Muscle of back (tissue), 13 donors: ENCODE measurements at places on chromosomes 13 and 19.
A peak's percentile ranks its signal among the peaks of the same experiment; 100 is the strongest.

DNA sequence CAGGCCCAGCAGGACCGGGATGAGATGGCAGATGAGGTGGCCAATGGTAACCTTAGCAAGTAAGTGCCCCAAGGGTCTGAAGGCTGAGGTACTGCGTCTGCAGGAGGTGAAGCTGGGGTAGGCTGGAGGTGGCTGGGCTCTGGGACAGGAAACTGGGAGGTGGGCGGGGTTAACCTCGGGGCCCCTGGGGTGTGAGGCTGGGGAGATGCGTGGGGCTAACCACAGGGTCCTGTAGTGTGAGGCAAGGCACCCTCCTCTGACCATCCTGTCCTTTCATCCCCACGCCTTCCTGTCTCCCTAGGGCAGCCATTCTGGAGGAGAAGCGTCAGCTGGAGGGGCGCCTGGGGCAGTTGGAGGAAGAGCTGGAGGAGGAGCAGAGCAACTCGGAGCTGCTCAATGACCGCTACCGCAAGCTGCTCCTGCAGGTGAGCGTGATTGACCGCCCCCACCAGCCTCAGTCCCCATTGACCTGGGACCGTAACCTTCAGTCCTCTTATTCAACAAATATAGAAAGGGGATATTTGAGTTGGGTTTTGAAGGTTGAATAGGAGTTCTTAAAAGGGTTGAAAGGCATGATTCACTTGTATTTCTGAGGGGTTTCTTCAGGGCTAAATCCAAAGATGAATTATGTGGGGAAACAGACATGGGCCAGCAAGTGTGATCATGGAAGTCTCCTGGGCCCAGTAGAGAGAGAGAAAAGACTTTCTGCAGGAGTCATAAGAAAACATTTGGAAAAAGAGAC lies 35.7 kb downstream of the KCNC3 start:
- DNase-seq, result no peak

GRCh38 chr19:41793414-41793727 lies 3.0 kb upstream of the CEACAM3 start:
- no peak for DNase-seq

DNA sequence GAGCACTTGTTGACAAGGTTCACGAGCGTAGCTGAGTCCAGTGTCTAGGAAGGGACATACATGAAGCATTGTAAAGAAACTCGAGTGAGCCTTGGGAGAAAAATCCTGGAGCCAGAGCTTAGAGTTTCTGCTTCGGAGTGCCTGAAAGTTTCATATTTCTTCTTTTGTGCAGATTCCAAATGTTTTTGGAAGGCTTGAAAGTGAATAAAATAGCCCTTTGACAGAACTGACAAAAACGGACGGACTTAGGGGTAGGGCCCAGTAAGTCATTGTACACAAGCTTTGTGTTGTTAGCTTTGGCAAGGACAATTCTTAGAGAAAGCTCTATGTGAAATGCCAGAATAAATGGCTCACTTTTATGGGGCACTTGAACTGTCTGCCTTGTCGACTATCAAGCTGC lies 2.8 kb downstream of the RNF113B start:
- no peak for DNase-seq

GRCh38 chr19:34618410-34618809 lies 58.5 kb downstream of the SCGB2B2 start:
- no peak for DNase-seq

DNA sequence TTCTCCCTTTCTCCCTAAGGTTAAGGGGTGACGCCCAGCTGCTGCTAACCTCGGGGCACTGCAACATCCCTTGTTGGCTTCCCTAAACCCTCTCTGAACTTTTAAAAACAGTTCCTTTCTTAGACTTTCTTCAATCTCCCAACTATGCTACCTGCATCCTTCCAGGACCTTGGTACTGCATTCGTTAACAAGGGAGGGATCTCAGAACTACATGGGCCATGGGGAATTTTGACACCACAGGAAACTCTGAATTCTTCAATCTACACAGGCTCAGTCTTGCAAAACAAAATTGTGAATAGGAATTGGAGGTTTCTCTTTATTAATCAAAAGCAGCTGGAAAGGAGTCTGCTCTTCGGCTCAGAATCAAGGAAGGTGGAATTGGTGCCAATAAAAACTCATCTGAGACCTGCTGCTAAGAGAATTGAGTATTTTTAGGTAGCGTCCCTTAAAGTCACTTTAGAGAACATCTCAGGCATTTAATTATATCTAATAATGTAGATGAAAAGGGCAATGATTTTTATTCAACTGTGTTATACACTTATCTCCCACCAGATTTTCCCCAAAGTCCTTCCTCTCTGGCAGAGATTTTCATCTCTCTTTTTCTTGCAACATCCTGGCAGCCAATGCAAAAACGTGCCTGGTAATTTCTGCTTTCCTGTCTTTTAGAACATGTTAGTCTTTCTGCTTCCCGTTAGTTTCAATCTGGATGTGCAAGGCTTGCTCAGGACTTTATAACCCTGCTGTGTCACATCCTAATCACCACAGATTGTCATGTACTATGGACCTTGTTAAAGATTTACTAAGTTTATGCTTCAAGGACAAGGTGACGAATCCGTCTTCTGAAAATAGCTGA lies 69.1 kb upstream of the SLC15A1 start:
- peak; percentile 66 for DNase-seq

GRCh38 chr19:38739440-38740256 lies 4.6 kb downstream of the CAPN12 start:
- no peak for DNase-seq

- no peak for DNase-seq
These were observed 136.9 kb downstream of the USP12 start for GRCh38 chr13:27034678-27035111.

GRCh38 chr19:56111601-56112312 lies 9.3 kb downstream of the ZNF787 start:
- DNase-seq, result no peak

DNA sequence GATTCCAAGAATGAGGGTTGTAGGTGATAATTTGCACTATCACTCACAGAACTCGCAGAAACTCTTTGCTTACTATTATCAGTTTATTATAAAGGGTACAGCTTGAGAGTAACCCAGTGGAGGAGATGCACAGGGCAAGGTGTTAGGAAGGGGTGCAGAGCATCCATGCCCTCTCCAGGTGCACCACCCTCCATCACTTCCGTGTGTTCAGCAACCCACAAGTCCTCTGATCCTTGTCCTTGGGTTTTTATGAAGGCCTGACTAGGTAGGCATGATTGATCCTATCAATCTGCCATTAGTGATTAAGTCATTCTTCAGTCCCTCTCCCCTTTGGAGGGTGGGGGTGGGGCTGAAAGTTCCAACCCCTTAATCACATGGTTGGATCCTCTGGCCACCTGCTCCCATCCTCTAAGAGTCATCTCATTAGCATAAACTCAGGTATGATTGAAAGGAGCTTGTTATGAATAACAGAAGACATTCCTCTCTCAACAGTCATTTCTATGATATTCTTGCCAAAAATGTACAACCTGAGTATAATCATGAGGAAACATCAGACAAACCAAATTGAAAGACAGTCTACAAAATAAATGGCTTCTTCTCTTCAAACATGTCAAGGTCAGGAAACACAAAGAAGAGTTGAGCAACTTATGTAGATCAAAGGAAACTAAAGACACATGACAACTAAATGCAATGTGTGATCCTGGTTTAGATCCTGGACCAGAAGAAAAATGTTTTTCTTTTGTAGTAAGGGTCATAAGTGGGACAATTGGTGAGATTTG lies 225.4 kb downstream of the PCCA start:
- no peak for DNase-seq

- no peak for DNase-seq
These were observed 5.5 kb downstream of the TPRX1 start for GRCh38 chr19:47798904-47799266.

DNA sequence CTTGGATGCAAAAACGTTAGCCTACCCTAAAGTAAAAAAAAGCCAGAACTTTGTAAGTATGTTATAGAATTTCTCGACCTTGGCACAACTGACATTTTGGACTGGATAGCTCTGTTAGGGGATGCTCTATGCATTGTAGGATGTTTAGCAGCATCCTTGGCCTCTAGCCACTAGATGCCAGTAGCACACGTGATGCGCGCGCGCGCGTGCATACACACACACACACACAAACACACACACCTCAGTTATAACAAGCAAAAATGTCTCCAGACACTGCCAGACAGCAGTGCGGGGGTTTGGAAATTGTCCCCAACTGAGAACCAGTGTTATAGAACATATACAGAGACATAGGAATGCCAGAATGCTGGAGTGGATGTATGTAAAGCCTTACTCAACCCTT lies 17.2 kb downstream of the ZNF226 start:
- DNase-seq, result no peak

DNA sequence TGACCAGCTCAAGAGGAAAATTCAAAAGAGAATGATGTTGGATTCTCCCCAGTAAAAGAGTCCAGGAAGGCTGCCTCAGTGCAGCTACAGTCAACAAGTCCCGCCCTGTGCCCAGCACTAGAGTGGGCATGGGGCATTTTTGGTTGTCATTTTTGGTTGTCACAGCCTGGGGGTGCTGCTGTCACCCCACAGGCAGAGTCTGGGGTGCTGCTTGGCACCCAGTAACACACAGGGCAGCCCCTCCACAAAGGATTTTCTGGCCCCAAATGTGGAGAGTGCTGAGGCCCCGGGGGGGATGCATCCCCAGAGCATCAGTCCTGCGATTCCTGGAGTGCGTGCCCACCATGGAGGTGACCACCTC lies 28.2 kb upstream of the TMEM255B start:
- no peak for DNase-seq

GRCh38 chr19:30293051-30293785 lies 79.0 kb upstream of the ZNF536 start:
- DNase-seq, result no peak

DNA sequence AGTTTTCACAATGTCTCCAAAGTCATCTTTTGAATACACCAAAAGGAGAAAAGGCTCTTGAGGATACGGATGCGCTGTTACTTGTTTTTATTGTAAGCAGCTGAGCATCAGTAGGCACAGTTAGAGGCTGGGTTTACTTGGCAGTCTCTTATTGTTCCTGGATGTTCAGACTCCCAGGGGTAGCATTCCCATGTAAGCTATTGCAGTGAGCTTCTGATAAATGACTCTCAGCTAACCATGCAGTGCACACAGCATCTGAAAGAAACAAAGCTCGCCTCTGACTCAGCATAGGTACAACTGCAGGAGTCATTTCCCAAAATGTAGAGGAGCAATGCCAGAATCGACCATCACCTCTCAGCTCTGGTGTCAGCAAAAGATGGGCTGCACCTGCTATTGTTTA lies 84.8 kb downstream of the DCT start:
- no peak for DNase-seq

DNA sequence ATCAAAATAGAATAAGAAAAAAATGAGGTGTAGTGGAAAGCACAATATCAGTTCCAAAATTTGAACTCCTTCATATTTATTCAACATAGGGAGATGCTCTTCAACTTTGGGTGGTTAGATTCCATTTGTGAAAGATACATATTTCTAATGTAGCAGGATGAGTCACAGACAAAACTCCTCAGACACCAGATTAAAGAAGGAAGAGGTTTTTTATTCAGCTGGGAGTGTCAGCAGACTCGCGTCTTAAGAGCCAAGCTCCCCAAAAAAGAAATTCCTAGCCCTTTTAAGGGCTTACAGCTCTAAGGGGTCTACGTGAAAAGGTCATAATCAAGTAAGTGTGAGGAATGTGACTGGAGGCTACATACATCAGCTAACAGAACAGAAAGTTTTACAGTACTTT lies 6.8 kb upstream of the ZNF765 start:
- DNase-seq, result no peak

DNA sequence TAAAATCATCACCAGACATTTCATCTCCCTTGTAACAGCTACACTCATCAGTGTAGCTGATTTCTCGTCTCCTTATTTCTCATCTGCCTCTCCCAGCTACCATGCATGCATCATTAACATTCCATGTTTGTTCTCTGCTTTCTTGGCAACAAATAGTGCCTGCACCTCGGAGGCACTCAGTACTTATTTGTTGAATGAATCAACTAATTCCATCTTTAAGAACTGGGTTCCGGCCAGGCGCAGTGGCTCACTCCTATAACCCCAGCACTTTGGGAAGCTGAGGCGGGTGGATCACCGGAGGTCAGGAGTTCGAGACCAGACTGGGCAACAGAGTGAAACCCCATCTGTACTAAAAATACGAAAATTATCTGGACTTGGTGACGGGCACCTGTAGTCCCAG lies 63.9 kb upstream of the GTF3A start:
- no peak for DNase-seq

- no peak for DNase-seq
These were observed 266.7 kb downstream of the SPRY2 start for GRCh38 chr13:80074143-80074752.

DNA sequence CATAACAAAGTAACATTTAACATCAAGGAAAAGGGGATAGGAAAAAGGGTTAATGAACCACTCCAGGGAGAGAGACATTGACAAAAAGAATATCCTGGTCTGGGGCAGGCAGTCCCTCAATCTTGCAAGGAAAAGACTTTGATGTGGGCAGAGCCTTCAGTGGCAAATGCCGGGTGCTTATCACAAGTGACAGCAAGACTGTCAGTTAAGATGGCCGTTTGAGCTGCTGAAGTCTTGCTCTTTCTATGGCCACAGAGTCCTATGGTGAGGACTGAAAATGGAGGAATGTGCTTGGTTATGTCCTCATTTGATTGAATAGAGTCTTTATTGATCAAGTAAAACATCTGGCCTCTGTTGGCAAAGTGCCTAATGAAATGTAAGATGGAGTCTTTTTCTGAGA lies 112.1 kb downstream of the B3GLCT start:
- no peak for DNase-seq

DNA sequence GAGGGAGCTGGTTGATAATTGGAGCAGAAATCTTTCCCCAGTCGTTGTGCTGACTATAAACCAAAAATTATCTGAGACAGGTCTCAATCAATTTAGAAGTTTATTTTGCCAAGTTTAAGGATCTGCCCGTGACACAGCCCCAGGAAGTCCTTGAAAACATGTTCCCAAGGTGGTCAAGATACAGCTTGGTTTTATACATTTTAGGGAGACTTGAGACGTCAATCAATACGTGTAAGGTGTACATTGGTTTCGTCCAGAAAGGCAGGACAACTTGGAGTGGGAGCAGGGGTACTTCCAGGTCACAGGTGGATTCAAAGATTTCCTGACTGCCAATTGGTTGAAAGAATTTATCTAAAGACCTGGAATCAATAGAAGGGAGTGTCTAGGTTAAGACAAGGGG lies 17.6 kb downstream of the CFAP97D2 start:
- no peak for DNase-seq

DNA sequence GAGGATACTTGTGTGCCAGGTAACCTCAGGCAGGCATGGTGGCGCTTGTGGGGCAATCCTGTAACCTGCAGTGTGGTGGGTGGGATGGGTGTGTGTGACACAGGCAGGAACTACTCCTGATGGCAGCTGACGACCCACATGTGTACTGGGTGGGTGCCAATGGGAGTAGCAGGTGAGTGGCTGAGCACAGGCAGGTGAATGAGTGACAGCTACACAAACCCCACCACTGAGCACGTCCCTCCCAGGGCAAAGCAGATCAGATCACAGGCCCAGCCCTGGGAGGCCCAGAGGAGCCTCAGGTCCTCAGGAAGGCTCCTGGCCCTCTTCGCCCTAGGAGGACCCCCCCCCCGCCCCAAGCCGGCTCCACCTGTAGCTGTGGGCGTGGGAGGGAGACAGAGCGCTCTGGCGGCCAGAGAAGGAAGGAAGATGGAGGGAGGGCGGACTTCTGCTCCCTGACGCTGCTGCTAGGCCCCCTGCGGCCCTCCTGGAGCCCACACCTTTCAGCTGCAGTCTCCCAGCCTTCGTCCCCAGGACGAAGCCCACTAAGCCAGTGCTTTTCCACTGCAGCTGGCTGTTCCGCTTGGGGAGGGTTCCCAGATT lies 1.3 kb upstream of the ZNF181 start:
- DNase-seq, result no peak
